ENCODE measurements at places on chromosomes 5 and 9.
A peak's percentile ranks its signal among the peaks of the same experiment; 100 is the strongest.

- no peak for DNase-seq
Observed at GRCh38 chr9:33236571-33236970, 3.4 kb upstream of the SPINK4 start.

GRCh38 chr5:160427607-160428006, 6.0 kb downstream of the PTTG1 start:
- no peak for DNase-seq

DNA sequence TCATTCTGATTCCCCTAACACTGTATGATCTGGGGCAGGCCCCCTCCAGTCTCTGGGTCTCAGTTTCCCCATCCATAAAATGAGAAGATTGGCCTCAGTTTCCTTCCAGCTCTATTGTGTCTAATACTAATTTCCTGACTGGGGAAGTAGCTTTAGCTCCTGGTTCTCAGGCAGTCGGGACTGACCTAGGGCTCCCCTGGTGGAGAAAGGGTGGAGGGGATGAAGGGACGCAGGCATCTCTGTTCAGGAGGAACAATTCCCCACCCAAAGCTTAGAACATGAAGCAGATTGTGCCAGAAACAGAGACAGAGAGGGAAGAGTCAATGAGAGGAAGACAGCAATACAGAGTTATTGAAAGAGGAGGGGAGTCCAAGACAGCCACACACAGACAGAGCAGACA, 14.2 kb upstream of the PTGS1 start:
- DNase-seq = no peak

GRCh38 chr9:69036309-69036708, 757 bp downstream of the FXN start:
- DNase-seq = peak; percentile 39

- no peak for DNase-seq
Observed at GRCh38 chr5:162496100-162496808, 428.7 kb downstream of the GABRG2 start.

DNA sequence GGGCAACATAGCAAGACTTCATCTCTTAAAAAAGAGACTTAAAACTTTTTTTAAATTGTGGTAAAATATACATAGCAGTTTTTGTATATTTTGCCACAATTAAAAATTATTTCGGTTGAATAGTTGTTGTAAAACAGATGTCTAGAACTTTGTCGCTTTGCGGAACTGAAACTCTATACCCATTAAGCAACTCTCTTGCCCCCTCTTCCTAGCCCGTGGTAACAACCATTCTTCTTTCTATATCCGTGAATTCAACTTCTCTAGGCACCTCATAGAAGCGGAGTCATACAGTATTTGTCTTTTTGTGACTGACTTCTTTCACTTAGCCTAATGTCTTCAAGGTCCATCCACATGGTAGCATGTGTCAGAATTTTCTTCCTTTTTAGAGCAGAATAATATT, 43.3 kb downstream of the SPARC start:
- DNase-seq = no peak

DNA sequence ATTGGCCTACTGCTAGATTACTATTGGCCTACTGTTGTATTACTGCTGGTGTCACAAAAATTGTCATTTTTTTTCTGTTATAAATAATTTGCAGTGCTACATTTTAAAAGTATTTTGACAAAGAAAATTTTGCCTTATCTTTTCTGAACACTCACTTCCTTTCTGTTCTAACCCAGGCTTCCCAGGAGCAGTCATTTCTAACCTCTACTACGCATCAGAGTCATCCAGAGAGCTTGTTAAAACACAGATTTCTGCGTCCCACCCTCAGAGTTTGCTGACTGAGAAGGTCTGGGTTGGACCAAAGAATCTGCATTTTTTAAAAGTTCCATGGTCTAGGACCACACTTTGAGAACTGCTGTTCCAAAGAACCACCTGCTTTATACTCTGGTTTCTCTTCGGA, 306.1 kb downstream of the GLIS3 start:
- DNase-seq = no peak

DNA sequence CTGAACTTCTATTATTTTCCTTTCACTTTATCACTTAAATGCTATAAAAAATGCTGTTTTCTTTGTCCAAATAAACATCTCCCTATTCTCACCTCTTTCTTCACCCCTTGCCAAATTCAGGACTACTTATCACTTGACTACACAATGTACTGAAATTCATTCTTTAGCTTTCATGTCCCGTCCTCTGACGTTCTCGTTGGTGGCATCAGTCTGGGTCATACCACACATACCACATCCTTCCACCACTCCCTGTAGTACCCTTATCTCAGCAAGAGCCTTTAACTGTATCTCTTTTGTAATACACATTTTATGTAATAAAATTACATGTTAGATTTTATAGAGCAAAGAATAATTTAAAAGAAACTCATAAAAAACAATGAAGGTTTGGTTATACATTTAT, 231.1 kb upstream of the PAPPA start:
- no peak for DNase-seq

DNA sequence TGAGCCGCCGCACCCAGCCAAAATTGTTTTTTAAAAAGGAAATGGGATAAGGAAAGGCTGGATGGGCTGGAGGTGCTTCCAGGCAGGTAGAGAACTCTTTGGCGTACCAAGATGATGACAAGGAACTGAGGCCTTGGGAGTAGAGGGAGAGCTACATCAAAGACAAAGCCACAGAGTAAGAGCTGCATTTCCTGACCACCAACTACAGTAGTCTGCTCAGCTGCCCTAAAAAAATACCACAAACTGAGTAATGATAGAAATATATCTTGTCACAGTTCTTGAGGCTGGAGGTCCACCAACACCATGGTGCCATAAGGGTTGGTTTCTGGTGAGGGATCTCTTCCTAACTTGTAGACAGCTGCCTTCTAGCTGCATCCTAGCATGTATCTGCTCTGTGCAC, 8.2 kb downstream of the OR1K1 start:
- DNase-seq = no peak

- DNase-seq = no peak
Observed at GRCh38 chr5:172683264-172683644, 42.2 kb downstream of the NEURL1B start.

DNA sequence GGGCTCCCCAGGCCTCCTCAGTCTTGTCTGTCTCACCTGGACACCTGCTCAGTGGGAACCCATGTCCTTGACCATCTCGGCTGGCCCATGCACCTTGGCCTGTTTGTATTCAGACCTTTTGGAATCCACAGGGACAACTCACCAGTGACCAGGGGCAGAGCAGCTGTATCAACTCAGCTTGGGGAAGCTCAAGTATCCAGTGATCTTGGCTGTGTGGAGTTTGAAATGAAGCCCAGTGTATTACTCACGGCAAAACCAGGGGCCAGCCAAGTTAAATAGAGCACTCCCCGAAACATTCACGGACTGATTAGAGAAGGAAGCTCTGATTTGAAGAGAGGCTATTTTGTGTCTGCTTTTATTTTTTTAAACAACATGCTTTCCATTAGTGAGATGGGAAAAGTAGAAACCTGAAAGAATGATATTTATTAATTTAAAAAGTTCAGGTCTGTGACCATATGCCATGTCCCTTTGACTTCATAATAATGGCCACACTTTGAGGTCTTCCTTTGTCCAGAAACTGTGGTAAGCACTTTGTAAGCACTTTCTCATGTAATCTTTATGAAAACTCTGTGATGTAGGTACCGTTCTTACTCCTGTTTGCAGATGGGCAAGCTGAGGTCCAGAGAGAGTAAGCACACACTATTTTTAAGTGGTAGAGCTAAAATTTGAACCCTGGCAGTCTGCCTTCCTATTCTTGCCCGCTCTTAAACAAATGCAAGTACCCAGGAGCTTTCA, 656.5 kb downstream of the BNC2 start:
- no peak for DNase-seq

GRCh38 chr5:107840592-107840991, 169.9 kb upstream of the EFNA5 start:
- DNase-seq = no peak

DNA sequence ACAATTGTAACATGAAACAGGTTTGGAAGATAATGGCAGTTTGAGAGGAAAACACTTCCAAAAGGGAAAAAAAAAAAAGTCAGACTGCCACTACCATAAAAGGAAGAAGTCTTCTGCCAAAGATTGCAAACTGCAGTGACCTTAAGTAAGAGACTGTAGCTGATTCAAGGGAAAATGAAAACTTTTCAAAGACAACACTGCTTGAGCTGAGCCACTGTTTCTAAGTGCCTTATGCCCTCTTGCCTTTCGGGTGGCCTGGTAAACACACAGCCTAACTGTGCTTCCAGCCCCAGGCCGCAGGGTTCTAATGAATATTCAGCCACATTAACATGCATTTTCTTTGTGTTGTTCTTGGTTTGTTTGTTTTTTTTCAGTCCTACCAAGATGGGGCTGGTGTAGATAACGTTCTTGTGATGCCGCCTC, 354.6 kb downstream of the BNC2 start:
- DNase-seq = no peak

All from CD4-positive, alpha-beta T cell treated with Interleukin-4 for 1 hour (primary cell).